ENCODE measurements at places on chromosomes 5 and 9. TPM values are rescaled to one million over a fixed set of nuclear protein-coding genes. Genes with fewer than 3 reads are reported as not detected.

The CCDC107 gene
- 9.4 TPM for total RNA-seq

The SLC34A1 gene
- total RNA-seq: not detected

The CCDC183 gene
- total RNA-seq: 0.43 TPM

The CCIN gene
- not detected for total RNA-seq

The OTP gene
- total RNA-seq: not detected

GRCh38 chr9:14085810-14086209 lies 228.1 kb downstream of the NFIB start:
- H3K36me3 ChIP-seq: no peaks in the 10 kb centered on the region
- no peaks in the 10 kb centered on the region for H3K4me1 ChIP-seq
- no peaks in the 10 kb centered on the region for H3K27me3 ChIP-seq

- H3K4me1 ChIP-seq: no peaks in the 10 kb centered on the region
- no peak for DNase-seq
- no peaks in the 10 kb centered on the region for H3K27me3 ChIP-seq
- no peak overlapping the region for H3K27ac ChIP-seq
- no peaks in the 10 kb centered on the region for H3K36me3 ChIP-seq
Measured at GRCh38 chr5:25181249-25181648, 536.5 kb upstream of the CDH10 start.

DNA sequence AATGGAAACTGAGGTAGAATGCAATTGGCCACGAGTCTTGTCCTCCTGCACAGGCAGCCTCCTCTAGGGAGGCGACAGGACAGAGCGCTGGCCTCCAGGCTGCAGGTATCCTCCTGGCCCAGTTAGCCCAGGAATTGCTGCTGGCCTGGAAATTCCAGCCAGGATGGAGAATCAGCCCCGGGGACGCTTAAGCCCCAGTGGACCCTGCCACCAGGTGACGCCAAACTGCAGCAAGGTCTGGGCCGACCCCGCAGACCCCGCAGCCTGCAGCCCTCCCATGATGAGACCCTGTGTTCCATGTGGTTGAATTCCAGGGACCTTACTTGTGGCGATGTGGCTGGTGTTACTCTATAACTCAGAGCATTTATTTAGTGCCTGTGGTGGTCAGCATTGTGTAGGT lies 7.3 kb downstream of the CACFD1 start:
- H3K27ac ChIP-seq: no peak overlapping the region
- no peaks in the 10 kb centered on the region for H3K36me3 ChIP-seq
- no peak for DNase-seq
- no peak overlapping the region for H3K4me3 ChIP-seq

GRCh38 chr5:171657473-171657872 lies 128.1 kb upstream of the SMIM23 start:
- no peak overlapping the region for H3K4me3 ChIP-seq
- H3K36me3 ChIP-seq: no peaks in the 10 kb centered on the region
- no peak overlapping the region for H3K27ac ChIP-seq
- H3K27me3 ChIP-seq: peaks cover 13% of the 10 kb centered on the region

GRCh38 chr5:82595113-82595512 lies 317.0 kb upstream of the RPS23 start:
- H3K27me3 ChIP-seq: peaks cover 27% of the 10 kb centered on the region
- no peak overlapping the region for H3K4me3 ChIP-seq
- H3K4me1 ChIP-seq: no peaks in the 10 kb centered on the region
- no peak for DNase-seq
- no peak overlapping the region for H3K27ac ChIP-seq

DNA sequence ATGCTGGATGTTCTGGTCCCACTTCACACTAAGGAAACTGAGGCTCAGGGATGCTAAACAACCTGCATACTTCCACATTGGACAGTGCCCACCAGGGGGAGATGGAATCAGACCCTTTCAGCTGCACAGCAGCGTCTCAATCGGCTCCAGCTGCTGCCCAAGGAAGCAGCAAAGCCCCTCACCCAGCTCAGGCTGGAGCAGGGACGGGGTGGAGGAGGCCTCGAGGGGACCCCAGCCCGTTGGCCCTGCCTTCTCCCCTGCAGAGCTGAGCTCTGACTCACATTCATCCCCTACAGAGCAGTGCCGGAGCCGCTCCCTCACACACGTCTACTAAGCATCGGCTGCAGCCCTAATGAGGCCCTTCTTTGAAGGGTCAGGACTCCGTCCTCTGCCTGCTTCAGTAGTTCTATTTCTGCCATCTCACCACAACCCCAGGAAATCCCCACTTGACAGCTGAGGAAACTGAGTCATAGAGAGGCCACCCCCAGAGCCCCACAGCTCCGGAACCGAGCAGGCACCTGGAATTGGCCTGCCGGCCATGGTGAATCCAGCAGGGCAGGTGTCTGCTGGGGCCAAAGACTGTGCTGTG lies 21.5 kb upstream of the SUSD3 start:
- no peaks in the 10 kb centered on the region for H3K27me3 ChIP-seq
- H3K27ac ChIP-seq: peak overlapping the region; percentile 74
- H3K36me3 ChIP-seq: peaks cover 4% of the 10 kb centered on the region
- H3K4me3 ChIP-seq: no peak overlapping the region

- H3K4me1 ChIP-seq: peaks cover 27% of the 10 kb centered on the region
- no peak overlapping the region for H3K4me3 ChIP-seq
- H3K27ac ChIP-seq: no peak overlapping the region
- no peak for DNase-seq
- H3K27me3 ChIP-seq: no peaks in the 10 kb centered on the region
Measured at GRCh38 chr9:21549251-21549765, 67.2 kb upstream of the IFNE start.

GRCh38 chr9:133087429-133088145 lies 25.8 kb downstream of the CEL start:
- H3K36me3 ChIP-seq: no peaks in the 10 kb centered on the region
- DNase-seq: no peak
- no peaks in the 10 kb centered on the region for H3K4me1 ChIP-seq
- no peak overlapping the region for H3K27ac ChIP-seq

DNA sequence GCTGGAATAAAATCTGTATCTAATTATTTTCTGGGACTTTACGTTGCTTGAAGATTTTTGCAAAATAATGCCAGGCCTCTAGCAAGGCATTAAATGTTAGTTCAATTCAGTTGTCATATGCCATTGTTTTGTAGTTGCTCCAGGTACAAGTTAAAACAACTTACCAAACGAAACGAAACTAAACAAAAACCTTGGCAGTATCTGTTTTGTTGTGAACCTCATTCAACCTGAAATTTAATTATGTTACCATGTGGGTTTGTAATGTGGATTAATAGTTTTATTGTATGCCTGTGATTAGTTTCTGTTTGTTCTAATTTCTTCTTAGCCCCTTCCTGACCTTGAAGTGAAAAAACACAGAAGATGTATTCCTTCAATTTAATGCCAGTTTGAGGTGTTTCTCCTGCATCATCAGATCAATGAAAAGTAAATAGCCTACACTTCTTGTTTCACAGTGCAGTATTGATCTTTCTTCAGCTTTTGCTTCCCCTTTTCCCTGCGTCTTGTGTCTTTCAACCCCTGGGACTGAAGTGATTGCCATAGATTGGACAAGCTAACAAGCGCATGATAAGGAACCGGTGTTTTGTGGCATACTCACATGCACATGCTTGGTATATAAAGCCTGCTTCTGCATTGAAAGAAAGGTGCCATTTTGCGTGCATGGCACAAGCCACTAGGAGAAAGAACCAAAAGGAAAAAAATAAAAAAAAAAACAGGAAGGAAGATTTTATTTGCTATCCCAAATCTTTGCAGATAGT lies 699.0 kb upstream of the ARRDC3 start:
- no peaks in the 10 kb centered on the region for H3K36me3 ChIP-seq
- no peak for DNase-seq
- no peak overlapping the region for H3K27ac ChIP-seq

DNA sequence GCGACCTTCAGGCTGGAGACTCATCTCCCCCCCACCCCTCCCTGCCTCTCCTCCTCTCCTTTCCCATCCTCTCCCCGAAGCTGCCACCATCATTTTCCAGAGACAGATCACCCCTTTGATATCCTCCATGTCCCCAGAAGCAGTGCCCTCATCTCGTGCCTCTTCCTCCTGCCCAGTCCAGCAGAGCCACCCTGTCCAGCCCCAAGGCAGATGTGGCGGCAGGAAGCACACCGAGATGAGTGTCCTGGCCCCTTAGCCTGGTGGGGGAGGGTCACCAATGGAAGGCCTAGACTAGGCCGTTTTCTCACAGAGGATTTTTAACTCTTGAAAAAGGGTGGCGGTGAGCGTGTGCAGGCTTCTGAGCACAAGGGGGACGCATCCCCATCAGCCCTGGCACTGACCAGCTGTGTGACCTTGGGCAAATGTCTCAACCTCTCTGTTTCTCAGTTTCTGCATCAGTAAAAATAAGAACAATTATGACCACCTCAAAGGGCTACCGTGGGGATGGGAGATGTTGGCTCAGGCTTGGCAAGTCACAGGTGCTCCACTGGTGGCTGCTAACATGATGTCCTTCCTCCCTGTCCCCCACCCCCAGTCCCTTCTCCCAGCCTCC lies 48.9 kb downstream of the SARDH start:
- no peaks in the 10 kb centered on the region for H3K36me3 ChIP-seq
- H3K4me1 ChIP-seq: peaks cover 6% of the 10 kb centered on the region
- H3K27ac ChIP-seq: no peak overlapping the region
- no peak for DNase-seq
- no peaks in the 10 kb centered on the region for H3K27me3 ChIP-seq
- H3K4me3 ChIP-seq: no peak overlapping the region

DNA sequence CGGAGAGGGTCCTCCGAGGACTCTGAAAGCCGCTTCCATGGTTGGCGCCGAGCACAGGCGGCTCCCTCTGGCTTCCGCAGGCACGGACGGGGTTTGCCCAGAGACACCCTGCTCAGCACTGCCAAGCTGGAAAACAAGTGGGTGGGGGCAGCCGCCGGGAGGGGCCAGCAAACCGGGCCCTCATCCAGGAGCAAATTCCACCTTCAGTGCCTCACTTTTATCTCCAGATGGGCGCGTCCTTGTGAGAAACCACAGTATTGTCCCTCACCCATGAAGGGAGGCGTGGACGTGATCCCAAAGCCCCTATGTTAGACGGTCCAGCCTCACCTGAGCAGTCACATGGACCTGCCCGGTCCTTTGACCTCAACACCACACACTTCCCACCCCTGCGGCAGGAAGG lies 29.0 kb downstream of the MED10 start:
- H3K4me3 ChIP-seq: no peak overlapping the region
- no peak for DNase-seq
- no peaks in the 10 kb centered on the region for H3K36me3 ChIP-seq
- H3K27me3 ChIP-seq: peaks cover 3% of the 10 kb centered on the region
- H3K4me1 ChIP-seq: peaks cover 6% of the 10 kb centered on the region
- no peak overlapping the region for H3K27ac ChIP-seq

GRCh38 chr5:158979749-158980521 lies 119.8 kb downstream of the EBF1 start:
- peaks cover 2% of the 10 kb centered on the region for H3K4me1 ChIP-seq
- no peak for DNase-seq
- no peak overlapping the region for H3K27ac ChIP-seq
- no peaks in the 10 kb centered on the region for H3K27me3 ChIP-seq
- no peak overlapping the region for H3K4me3 ChIP-seq
- no peaks in the 10 kb centered on the region for H3K36me3 ChIP-seq

DNA sequence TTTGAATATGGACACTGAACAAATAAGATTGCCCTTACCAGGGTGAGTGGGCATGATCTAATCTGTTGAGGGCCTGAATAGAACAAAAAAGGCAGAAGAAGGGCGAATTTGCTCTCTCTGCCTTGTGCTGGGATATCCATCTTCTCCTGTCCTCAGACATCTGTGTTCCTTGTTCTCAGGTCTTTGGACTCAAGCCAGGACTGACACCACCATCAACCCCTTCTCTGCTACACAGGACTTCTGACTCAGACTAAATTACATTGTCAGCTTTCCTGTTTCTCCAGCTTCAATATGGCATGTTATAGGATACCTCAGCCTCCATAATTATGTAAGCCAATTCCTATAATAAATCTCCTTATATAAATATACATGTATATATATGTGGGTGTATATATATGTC lies 40.8 kb upstream of the SLCO6A1 start:
- H3K4me1 ChIP-seq: no peaks in the 10 kb centered on the region
- no peak overlapping the region for H3K27ac ChIP-seq
- no peak for DNase-seq
- H3K36me3 ChIP-seq: no peaks in the 10 kb centered on the region
- no peak overlapping the region for H3K4me3 ChIP-seq
- no peaks in the 10 kb centered on the region for H3K27me3 ChIP-seq

GRCh38 chr5:14582797-14583137 lies 1.2 kb downstream of the OTULINL start:
- peak overlapping the region; percentile 86 for H3K4me3 ChIP-seq
- peaks cover 16% of the 10 kb centered on the region for H3K36me3 ChIP-seq
- H3K27me3 ChIP-seq: peaks cover 17% of the 10 kb centered on the region
- H3K4me1 ChIP-seq: peaks cover 42% of the 10 kb centered on the region

GRCh38 chr5:149517461-149518122 lies 33.6 kb downstream of the CSNK1A1 start:
- peaks cover 56% of the 10 kb centered on the region for H3K4me1 ChIP-seq
- H3K4me3 ChIP-seq: no peak overlapping the region
- H3K27ac ChIP-seq: no peak overlapping the region
- H3K36me3 ChIP-seq: peaks cover 35% of the 10 kb centered on the region

DNA sequence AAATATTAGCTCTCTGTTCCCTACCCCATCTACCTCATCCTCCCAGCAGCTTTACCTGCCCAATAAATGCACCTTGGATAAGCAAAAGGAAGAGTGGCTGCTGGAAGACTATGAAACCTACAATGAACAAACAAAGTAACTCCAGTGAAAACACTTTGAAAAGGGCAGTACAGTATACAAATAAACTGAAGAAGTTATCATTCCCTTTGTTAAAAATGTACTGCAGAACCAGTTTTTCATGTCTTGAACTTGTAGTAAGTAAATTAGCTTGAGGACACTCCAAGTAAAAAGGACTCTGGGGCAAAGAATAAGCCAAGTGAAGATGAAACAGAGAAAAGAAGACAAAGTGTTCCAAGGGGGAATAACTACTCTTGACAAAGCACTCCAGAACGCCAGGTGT lies 457.1 kb downstream of the DTWD2 start:
- no peaks in the 10 kb centered on the region for H3K36me3 ChIP-seq
- DNase-seq: no peak
- H3K27me3 ChIP-seq: no peaks in the 10 kb centered on the region
- H3K4me3 ChIP-seq: no peak overlapping the region
- no peak overlapping the region for H3K27ac ChIP-seq

DNA sequence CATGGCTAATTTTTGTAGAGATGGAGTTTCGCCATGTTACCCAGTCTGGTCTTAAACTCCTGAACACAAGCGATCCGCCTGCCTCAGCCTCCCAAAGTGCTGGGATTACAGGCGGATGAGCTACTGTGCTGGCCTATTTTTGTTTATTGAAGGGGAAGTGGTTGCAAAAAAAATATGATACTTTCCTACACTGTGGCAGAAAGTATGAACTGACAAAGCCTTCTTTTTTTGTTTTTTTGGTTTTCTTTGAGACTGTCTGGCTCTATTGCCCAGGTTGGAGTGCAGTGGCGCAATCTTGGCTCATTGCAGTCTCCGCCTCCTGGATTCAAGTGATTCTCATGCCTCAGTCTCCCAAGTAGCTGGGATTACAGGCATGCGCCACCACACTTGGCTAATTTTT lies 50.9 kb downstream of the OSTF1 start:
- no peaks in the 10 kb centered on the region for H3K27me3 ChIP-seq
- peaks cover 28% of the 10 kb centered on the region for H3K4me1 ChIP-seq
- DNase-seq: no peak
- no peak overlapping the region for H3K27ac ChIP-seq
- H3K4me3 ChIP-seq: no peak overlapping the region
- H3K36me3 ChIP-seq: peaks cover 72% of the 10 kb centered on the region
